Neural progenitor cell (in vitro differentiated cells): ENCODE measurements at places on chromosomes 16 and 17. TPM values are rescaled to one million over a fixed set of nuclear protein-coding genes. Genes with fewer than 3 reads are reported as not detected.
A peak's percentile ranks its signal among the peaks of the same experiment; 100 is the strongest.

The CES4A gene
- total RNA-seq = 0.22 and 1.8 TPM in 2 replicates

The ZFHX3 gene
- total RNA-seq = 1.5 and 2.4 TPM in 2 replicates

The SMIM22 gene
- total RNA-seq = not detected in 2 replicates

- H3K36me3 ChIP-seq = no peaks in the 10 kb centered on the region
- H3K4me3 ChIP-seq = no peak overlapping the region
- peak; percentile 47 for DNase-seq
- peaks cover 21% of the 10 kb centered on the region for H3K4me1 ChIP-seq
- H3K27me3 ChIP-seq = no peaks in the 10 kb centered on the region
Observed at GRCh38 chr16:75096656-75097055, 19.9 kb downstream of the LDHD start.

DNA sequence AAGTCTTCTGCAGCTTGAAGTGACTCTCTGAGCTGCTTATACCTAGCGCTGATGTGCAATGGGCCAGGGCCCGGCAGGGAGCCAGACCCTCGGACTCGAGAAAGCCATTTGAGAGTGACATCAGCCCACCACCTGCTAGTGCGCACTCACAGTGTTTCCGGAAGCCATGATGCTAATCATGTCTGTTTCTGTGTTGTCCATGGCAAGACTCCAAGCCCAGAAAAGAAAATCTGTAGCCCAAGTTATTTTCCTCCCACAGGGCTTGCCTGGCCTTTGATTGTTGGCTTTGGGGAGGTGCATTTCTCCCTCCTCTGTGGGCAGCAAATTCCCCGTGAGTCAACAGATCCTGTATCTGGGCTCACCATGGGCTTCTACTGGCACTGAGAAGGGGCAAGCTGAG lies 1.8 kb upstream of the CDRT4 start:
- no peaks in the 10 kb centered on the region for H3K36me3 ChIP-seq
- H3K4me1 ChIP-seq = no peaks in the 10 kb centered on the region
- no peak overlapping the region for H3K4me3 ChIP-seq
- no peaks in the 10 kb centered on the region for H3K27me3 ChIP-seq

- H3K27ac ChIP-seq = no peak overlapping the region
- DNase-seq = no peak
- H3K4me3 ChIP-seq = no peak overlapping the region
- no peaks in the 10 kb centered on the region for H3K36me3 ChIP-seq
- H3K4me1 ChIP-seq = peaks cover 10% of the 10 kb centered on the region
- H3K27me3 ChIP-seq = no peaks in the 10 kb centered on the region
Observed at GRCh38 chr17:75315541-75316243, 26.5 kb upstream of the SLC25A19 start.

- H3K4me3 ChIP-seq = peak overlapping the region; percentile 62
- H3K27me3 ChIP-seq = peaks cover 30% of the 10 kb centered on the region
- peaks cover 50% of the 10 kb centered on the region for H3K4me1 ChIP-seq
- no peak overlapping the region for H3K27ac ChIP-seq
- DNase-seq = peak; percentile 64
- no peaks in the 10 kb centered on the region for H3K36me3 ChIP-seq
Observed at GRCh38 chr16:8962393-8963009, 1.2 kb downstream of the USP7 start.

GRCh38 chr16:58755989-58756649 lies 22.0 kb upstream of the GOT2 start:
- peaks cover 5% of the 10 kb centered on the region for H3K27me3 ChIP-seq
- H3K36me3 ChIP-seq = no peaks in the 10 kb centered on the region
- no peak overlapping the region for H3K27ac ChIP-seq
- H3K4me3 ChIP-seq = no peak overlapping the region
- peak; percentile 91 for DNase-seq

The CDRT15L2 gene
- total RNA-seq = not detected in 2 replicates
